ENCODE measurements at places on chromosomes 4 and X.

DNA sequence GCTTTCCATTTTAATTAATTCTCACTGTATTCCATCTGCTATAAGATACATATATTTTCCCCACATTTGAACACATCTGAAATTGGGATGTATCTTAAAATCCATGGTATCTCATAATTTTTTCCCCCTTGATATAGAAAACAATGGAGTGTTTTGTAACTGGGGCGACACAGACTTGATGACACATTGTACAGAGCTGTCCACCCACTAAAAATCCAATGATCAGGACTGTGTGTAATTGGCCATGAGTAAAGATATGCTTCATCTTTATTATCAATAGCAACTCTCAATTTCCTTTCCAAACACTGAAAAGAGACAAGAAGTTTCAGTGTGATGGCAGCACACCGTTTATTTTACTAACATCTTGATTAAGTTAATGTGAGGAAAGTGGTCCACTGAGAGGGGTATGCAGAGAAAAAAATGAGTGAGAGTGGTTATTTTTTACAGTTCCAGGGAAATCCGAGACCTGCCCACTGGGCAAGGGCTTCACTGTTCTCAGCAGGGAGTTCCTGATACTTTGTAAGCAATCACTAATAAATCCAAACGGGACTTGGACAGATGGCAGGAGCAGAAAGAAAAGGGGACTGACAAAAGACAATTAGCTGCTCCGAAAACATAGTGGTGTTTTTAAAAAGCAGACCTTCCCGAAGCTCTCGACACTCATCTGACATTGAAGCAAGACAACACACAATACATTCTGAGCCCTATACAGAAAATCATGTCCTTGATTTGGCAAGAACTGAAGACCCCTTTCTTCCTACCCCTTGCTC, 149.4 kb downstream of the TSPAN5 start:
- no peak for DNase-seq

GRCh38 chr4:73127839-73128453, 58.4 kb upstream of the COX18 start:
- no peak for DNase-seq

DNA sequence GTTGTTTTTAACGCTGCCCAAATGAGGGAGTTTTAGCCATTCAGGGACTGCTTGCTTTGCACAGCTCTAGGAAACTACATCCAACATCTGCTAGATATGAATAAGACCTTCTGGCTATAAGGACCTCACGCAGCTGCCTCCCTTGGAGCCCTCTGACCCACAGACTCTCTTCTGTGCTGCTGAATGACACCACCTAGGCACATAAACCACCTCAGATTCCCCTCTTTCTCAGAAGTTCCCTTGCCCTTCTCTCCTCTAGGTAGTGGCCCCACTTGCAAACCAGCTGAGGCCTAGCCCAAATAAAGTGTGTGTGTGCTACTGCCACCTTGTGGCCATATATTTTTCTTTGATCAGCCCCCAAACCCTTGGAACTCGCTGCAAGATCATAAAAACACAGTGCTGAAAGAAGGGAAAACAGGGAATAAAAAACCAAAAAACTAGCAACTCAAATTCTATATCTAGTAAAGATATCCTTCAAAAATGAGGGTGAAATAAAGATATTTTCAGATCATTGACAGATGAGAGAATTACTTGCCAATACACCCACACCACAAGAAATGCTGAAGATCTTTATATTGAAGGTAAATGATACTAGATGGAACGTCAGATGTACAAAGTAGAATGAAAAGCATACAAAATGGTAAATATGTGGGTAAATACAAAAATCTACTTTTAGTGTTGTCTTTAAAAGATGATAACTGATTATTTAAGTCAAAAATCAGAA, 265.9 kb downstream of the ADAMTS3 start:
- peak; percentile 35 for DNase-seq

DNA sequence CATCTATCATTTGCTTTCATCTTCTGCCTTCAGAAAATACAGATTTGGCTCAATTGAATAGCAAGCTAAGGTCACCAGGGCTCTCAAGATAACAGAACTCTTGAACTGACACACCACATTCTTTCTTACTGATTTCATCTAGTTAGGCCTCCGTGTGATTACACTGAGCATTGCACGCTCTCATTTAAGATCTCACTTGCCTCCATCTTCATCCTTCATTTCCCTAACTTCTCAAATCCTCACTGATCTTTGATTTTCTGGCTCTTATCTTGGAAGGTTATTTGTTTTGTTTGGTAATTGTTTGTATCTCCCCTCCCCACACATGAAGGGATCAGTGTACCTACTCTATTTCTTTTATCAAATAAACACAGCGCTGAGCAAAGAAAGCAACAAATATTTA, 47.7 kb downstream of the MANBA start:
- no peak for DNase-seq

DNA sequence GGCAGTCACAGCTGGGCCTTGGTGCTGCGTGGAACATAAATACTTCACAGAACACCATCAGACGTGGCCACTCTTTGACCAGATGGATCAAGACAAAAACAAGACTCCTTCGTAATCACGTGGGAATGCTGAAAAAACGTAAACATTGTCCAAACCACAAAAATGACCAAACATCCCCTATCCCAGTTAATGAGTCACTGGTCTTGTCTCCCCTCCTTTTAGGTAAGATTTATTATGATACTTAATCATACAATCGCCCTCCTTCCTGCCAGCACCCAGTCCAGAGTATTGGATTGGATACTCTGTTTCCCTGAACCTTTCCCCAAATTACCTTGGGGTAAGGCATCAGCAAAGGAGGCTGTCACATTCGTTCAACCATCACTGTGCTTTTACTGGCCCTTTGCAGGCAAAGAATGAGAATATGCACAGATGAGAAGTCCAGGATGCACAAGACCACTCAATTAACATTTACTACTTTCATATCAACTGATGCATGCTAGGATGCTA, 601 bp upstream of the TCEANC start:
- no peak for DNase-seq

DNA sequence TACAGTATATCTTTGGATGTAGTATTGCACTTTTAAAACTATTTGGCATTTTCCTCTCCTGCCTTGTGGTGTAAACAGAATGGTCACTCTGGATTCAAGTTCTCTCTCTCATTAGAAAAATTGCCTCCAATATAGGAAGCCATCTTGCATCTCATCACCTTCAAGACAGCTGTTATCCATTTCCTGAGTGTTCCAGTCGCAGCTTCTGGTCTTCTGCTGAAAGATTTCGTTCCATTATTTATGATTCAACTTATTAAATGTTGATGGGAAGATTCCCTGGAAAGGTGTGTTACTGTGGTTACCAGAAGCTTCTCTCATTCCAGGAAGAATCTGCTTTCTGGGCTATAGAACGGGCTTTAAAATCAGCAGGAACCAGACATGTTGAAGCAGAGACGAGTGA, 568.3 kb upstream of the SLIT2 start:
- no peak for DNase-seq

GRCh38 chrX:153592966-153593688, 5.8 kb downstream of the CCNQ start:
- DNase-seq, result no peak

GRCh38 chr4:38611676-38612075, 52.3 kb upstream of the KLF3 start:
- no peak for DNase-seq

GRCh38 chrX:21955403-21956189, 15.1 kb downstream of the SMS start:
- no peak for DNase-seq

GRCh38 chr4:88802138-88802537, 104.5 kb upstream of the NAP1L5 start:
- DNase-seq, result no peak

DNA sequence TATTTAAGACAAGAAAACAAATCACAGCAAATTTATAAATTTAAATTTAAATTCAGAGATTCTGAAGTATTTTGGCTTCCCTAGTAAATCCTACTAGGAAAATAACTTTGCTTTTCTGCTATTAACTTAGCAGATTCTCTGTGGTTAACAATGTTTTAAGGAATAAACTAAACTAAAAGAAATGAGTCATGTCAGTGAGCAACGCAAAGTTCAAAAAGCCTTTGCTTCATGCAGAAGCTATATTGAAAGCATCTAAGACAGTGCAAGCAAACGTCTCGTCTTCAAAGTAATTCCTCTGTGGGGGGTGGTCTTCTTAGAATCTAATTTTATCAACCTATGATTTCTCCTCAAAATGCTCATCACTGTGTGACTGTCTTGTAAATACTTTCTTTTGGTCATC, 30.1 kb downstream of the GABRB1 start:
- no peak for DNase-seq

- no peak for DNase-seq
These were observed 689 bp upstream of the NHSL2 start for GRCh38 chrX:71909956-71910355.
